Activated CD4-positive, CD25-positive, alpha-beta regulatory T cell (primary cell): ENCODE measurements at places on chromosomes 1 and 21.
A peak's percentile ranks its signal among the peaks of the same experiment; 100 is the strongest.

GRCh38 chr1:56833088-56833487 is 13.9 kb upstream of the FYB2 start:
- DNase-seq = no peak

DNA sequence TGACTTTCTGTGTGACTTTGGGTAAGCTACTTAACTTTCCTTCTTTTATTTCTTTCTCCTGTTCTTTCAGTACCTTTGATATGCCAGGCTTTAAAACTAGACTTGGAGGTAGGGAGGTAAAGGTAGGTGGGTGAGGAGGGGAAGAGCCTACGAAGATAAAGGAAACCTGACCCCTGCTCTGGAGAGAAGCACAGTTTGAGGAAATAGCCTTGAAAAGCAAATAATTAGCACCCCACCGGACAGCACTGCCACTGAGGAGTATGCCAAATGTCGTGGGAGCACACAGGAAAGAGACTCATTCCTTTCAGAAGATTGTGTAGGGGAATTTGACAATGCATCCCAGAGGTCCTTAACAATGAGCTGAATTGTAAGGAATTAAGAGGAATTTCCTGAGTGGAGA is 65.2 kb upstream of the SPAG17 start:
- no peak for DNase-seq

- DNase-seq = no peak
Observed at GRCh38 chr1:151347523-151348246, 633 bp upstream of the RFX5 start.

DNA sequence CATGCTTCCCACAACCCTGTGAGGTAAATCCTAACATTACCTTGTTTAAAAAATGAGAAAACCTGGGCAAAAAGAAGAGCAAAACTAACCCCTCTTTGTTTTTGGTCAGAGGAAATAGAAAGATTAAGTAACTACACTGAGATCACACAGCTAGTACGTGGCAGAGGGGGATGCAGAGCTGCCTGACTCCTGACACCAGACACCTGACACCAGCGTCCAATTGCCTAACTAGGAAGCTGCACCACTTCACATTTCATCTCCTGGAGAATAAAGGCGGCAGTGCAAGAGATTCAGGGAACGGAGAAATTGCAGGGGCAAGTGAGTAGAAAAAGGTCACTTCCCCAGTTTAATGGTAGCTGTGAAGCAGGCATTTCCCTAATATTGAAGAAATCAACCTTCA is 229.3 kb upstream of the PTBP2 start:
- no peak for DNase-seq

DNA sequence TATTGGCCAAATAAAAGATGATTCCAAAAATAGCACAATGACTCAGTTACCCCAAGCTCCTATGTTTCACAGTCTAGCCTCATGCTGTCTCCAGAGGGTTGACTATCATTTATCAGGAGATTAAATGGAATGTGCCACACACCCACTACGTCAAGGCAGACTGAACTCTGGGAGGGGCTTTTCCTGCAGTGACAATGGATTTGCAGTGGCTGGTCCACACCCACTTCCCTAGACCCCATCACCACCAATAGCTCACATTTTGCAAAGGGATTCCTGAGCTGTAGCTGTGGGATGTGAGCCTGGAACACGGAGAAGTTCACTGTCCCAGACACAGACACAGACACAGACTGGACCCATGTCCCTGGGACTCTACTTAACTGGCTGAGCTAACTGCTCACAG is 77.1 kb downstream of the HLCS start:
- no peak for DNase-seq

DNA sequence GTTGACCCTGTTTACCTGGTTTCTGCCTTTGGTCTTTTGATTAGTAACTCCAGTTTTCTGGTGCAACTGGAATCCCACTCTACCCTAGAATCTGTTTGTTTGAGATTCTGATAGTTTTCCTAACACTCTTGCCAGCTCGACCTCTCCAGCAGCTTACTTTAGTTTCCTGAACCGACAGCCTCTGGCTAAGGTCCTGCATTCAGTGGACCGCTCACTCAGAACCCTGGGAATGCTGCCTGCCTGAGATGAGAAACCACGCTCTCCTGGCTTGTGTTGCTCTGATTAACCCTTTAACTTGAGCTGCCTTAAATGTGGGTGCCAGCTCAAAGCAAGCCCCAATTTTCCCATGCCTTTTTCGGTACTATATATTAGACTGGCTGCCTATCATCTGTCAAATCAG is 45.3 kb upstream of the SIPA1L2 start:
- no peak for DNase-seq

DNA sequence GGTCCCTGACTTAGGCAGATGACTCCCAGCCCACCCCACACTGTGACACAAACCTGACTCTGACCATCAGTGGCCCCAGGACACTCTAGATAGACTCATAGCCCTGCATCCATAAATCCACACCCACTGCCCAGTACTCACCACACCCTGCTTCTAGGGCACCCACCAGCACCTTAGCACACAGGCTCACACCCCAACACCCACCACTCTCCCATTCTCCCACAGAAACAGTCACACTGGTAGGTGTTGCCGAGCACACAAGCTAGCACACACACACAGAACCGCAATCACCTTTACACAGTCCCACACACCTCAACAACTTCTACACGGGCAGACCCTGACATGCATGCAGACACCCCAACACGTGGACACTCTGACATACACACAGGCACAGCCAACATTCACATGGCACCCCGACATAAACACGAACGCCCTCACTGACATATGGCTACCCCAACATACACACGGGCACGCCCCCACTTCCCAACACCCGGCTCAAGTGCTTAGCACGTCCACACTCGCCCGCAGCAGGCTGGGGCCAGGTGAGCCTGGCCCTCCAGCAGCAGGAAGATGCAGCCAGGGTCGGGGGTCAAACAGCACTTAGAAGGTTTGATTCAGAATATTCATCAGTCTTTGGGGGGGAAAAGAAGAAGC is 105.5 kb upstream of the TARDBP start:
- no peak for DNase-seq

DNA sequence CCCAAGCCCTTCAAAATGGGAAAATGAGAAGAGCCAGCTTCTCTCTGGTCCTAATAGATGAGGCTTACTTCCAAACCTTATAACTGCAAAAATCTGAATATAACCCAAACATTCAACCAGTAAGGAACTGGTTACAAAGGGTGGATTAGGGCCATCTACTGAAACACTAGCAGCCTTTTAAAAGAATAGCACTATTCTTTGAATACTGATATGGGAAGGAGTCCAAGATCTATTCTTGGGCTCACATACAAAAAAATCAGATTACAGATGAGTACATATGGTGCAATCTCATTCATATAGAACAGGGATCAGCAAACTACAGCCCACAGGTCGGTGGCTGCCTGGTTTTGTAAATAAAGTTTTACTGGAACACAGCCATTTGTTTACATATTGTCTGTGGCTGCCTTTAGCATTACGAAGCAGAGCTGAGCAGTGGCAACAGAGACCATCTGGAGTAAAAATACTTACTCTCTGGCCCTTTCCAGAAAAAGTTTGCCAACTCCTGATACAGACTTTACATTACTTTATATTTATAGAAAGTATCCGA is 167.7 kb downstream of the ZSCAN20 start:
- DNase-seq = no peak

DNA sequence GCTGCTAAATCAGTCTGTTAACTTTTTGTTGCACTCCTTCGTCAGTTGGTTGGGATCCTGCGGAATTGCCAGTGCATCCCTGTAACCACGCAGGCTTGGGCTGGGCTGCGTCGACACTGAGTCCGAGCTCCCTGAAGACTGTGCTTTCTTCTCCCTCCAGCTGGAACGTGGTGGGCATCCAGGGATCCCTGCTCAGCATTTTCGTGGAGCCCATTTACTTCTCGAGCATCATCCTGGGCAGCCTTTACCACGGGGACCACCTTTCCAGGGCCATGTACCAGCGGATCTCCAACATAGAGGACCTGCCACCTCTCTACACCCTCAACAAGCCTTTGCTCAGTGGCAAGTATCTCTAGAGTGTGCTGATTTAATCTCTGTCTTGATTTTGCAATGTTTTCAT is 83.3 kb downstream of the POFUT2 start:
- no peak for DNase-seq

DNA sequence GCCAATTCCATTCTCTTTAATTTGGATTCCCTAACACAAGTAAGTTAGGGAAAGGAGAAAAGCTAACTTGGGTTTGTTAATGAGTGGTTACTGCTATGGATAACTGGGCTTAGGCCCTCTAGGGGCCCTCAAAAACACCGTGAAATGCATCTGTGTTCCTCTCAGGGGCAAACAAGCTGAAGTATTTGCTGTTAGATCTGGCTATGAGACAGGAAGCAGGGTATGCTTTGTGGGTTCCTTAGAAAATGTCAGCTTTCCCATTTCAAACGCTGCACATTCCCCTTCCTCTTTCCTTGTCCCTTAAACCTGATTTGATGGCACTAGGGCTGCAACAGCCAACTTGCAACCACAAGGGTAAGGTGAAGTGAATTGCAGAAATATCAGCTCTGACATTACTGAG is 5.7 kb upstream of the CAP1 start:
- no peak for DNase-seq

DNA sequence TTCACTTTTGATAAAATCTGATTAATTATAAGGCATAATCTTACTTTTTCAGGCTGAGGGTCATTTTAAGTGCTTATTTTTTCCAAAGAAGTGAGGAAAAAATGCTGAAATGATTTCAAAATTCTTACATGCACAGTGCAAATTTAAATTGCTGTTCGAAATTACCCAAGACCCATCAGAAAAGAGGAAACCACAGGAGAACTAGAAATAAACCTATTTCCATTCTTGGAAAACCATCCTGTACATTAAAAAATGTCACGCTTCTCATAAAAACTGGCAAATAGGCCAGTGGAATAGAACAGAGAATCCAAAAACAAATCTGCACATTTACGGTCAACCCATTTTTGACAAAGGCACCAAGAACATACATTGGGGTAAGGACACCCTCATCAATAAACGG is 414.9 kb downstream of the SMYD3 start:
- DNase-seq = no peak

- no peak for DNase-seq
Observed at GRCh38 chr1:58774027-58774426, 9.8 kb downstream of the JUN start.

- DNase-seq = no peak
Observed at GRCh38 chr1:209822706-209823105, 5.1 kb upstream of the UTP25 start.

DNA sequence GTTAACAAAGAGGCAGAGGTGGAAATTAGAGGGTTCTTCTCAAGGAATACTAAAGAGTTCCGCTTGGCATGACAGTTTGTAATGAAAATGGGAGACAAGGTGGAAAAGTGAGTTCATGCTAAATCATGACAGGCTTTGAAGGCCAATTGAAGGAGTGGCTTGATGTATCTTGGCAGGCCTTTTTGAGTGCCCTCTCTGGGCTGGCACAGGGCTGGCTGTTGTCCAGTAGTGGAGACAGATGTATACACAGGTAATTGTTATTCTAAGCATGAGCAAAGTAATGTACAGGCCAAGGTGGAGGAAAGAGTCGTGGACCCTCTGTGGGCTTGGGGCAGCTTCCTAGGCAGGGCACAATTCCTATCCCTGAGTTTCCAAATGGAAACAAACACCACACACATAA is 196.7 kb upstream of the GALNT2 start:
- no peak for DNase-seq

DNA sequence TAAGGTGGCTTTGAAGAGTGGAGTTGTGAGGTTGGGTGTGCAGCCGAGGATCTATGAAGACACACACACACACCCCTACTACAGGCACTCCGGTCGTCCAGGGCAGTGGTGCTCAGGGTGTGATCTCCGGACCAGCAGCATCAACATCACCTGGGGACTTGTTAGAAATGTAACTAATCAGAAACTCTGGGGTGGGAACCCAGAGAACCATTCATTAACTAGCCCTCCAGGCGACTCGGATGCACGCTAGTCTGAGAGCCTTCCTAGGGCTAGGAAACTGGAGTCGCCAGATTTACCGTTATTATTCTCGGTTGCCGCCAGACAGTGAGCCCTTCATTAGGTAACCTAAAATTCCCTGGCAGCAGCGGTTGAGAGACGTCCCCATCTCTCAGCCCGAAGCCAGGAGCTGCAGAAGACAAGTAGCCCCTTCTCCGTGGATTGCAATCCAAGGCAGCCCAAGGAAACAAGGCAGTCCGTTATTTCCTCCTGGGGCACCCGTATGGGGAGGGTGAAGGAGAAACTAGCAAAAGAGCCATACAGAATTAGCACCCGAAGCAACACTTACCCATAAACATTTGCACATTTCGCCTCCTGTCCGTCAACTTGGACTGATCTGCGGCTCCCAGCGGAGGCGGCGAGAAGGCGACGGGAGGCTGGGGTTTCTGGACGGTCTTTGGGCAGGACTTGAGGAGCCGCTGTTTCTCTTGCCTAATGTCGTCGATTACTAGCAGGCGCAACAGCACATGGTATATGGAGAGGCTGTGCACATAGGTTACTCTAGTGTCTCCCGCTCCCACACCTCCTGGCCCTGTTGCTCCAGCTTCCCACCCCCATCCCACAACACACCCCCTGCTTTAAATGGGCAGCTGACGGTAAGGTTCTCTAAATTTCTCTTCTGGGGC is 2.9 kb upstream of the CCN1 start:
- DNase-seq = no peak

GRCh38 chr1:233679591-233680373 is 65.9 kb downstream of the KCNK1 start:
- DNase-seq = no peak

GRCh38 chr1:214976665-214977064 is 105.9 kb upstream of the KCNK2 start:
- no peak for DNase-seq

- DNase-seq = peak; percentile 44
Observed at GRCh38 chr1:39653546-39654031, 14.1 kb upstream of the HEYL start.

- no peak for DNase-seq
Observed at GRCh38 chr1:156726549-156727226, 1.6 kb upstream of the METTL25B start.

GRCh38 chr1:190084552-190084951 is 393.1 kb downstream of the BRINP3 start:
- DNase-seq = no peak

DNA sequence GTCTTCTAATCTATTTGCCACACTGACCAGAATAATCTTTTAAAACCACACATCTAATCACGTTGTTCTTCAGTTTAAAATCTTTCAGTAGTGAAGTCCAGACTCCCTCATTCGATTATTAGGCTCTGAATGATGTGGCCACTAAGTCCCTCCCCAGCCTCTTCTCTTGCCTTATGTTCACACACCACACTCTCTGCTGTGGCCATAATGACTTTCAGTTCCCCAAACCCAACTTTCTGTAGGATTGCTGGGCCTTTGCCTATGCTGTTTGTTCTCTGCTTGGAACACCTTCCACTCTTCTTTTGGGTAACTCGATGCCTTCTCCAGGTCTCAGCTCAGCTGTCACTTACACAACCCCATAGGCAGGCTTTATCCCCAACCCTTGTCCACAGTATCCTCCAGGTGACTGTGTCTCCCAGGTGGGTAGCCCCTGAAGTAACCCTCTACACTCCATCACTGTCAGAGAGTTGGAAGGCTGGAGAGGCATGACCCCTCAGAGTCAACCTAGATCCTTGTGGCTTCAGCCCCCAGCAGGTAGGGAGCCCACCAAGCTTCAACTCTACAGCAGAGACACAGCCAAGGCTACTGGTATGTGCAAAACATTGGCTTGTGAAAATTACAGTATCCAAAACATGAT is 8.4 kb upstream of the SLC37A1 start:
- DNase-seq = no peak
